Type B pancreatic cell (in vitro differentiated cells): ENCODE measurements at places on chromosomes 13 and 19.

DNA sequence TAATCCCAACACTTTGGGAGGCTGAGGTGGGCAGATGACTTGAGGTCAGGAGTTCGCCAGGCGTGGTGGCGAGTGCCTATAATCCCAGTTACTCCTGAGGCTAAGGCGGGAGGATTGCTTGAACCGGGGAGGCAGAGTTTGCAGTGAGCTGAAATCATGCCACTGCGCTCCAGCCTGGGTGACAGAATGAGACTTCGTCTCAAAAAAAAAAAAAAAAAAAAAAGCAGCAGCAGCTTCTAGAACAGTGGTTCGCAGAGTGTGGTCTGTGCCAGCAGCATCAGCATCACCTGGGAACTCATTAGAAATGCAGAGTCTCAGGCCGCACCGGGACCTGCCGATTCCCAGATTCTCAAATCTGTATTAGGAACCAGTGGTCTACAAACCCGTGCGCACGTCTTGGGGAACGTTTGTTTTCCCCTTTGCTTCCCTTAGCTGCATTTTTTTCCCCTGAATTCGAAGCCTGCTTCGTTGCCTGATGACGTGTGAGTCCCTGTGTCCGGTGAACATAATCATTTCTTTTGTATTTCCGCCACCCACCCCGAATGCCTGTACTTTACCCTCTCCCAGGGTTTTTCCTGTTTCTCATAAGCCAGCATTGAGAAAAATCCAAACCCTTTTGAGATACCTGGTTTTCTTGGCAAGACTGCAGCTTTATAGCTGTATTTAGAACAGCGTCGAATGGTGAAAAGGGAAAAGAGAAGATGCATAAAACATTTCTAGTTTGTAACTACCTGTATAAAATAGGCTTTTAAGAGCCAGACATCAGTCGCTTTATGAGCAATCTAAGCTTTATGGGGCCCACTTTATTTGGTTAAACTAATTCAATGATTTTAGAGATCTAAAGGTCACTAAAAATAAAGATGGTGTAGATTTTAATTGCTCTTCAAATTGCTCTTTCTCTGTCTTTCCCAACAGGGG, 49.8 kb downstream of the BICRA start:
- peaks cover 12% of the 10 kb centered on the region for H3K36me3 ChIP-seq
- peaks cover 26% of the 10 kb centered on the region for H3K4me1 ChIP-seq
- no peak for DNase-seq
- no peaks in the 10 kb centered on the region for H3K27me3 ChIP-seq
- no peak overlapping the region for H3K4me3 ChIP-seq

- H3K4me3 ChIP-seq = no peak overlapping the region
- peaks cover 33% of the 10 kb centered on the region for H3K36me3 ChIP-seq
- H3K27ac ChIP-seq = peak overlapping the region; percentile 33
- H3K27me3 ChIP-seq = no peaks in the 10 kb centered on the region
Observed at GRCh38 chr13:111166882-111167675, 52.0 kb downstream of the ARHGEF7 start.

DNA sequence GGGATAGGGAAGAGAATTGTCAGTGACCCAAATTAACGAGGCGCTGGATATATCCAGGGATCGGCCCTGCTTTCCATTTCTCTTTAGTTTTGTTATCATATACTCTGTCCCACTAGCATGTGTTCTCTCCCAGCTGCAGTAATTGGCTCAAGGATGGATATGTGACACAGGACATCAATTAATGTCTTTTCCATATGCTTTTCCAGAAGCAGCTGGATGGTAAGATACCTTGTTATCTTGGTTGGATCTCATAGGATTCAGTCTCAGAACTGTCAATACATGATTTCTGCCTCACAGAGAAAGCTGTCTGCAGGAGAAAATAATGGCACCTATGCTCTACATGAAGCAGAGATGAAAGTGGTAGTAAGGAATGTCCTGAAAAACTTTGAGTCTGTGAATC, 157.1 kb upstream of the SPRY2 start:
- no peak overlapping the region for H3K4me3 ChIP-seq
- no peak for DNase-seq
- no peaks in the 10 kb centered on the region for H3K36me3 ChIP-seq
- H3K27me3 ChIP-seq = no peaks in the 10 kb centered on the region

GRCh38 chr19:9883231-9883758, 48.2 kb downstream of the PIN1 start:
- H3K4me3 ChIP-seq = no peak overlapping the region
- no peak overlapping the region for H3K27ac ChIP-seq
- H3K27me3 ChIP-seq = no peaks in the 10 kb centered on the region
- DNase-seq = no peak
- no peaks in the 10 kb centered on the region for H3K4me1 ChIP-seq
- H3K36me3 ChIP-seq = no peaks in the 10 kb centered on the region

DNA sequence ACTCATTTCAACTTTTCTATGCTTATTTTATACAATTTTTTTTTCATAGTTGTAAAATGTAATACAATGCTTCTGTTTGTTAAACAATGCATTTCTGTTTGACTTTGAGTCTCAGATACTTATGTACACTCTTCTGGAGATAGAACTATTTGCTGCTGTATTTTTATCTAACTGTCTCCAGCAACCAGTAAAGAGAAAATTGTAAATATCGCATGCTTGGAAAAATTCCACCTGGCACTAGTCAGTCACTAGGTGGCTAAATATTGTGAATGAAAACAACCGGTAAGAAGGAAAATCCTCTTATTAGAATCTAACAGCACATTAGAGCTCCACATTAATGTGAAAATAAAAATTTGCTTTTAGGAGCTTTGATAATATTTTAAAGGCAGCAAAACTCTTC, 876.5 kb downstream of the PCDH9 start:
- peaks cover 19% of the 10 kb centered on the region for H3K4me1 ChIP-seq
- H3K27ac ChIP-seq = no peak overlapping the region
- H3K27me3 ChIP-seq = no peaks in the 10 kb centered on the region
- H3K36me3 ChIP-seq = no peaks in the 10 kb centered on the region
- DNase-seq = no peak

DNA sequence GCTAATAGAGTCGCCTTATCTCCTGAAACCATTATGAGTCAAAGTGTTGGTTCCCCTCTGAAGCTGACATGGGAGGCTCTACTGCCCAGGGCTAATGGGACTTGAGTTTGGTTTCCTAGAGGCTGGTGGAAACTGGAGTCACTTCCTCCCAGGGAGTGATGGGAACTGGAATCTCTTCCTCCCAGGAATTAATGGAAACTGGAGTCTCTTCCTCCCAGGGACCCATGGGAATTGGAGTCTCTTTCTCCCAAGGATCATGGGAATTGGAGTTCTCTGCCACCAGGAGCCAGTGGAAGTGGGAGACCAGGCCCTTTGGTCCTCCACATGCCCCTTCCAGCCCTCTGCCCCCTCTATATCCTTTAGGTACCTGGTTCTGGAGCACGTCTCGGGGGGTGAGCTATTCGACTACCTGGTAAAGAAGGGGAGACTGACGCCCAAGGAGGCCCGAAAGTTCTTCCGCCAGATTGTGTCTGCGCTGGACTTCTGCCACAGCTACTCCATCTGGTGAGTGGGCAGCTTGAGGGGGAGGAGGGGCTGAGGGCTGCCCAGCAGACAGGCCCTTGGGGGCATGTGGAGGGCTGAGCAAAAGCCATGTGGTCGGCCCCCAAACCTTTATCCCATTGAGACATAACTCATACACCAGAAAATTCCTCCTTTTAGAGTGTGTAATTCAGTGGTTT, 5.5 kb downstream of the BRSK1 start:
- DNase-seq = no peak
- H3K27ac ChIP-seq = no peak overlapping the region
- H3K4me3 ChIP-seq = no peak overlapping the region
- H3K36me3 ChIP-seq = peaks cover 4% of the 10 kb centered on the region
- H3K4me1 ChIP-seq = peaks cover 5% of the 10 kb centered on the region

DNA sequence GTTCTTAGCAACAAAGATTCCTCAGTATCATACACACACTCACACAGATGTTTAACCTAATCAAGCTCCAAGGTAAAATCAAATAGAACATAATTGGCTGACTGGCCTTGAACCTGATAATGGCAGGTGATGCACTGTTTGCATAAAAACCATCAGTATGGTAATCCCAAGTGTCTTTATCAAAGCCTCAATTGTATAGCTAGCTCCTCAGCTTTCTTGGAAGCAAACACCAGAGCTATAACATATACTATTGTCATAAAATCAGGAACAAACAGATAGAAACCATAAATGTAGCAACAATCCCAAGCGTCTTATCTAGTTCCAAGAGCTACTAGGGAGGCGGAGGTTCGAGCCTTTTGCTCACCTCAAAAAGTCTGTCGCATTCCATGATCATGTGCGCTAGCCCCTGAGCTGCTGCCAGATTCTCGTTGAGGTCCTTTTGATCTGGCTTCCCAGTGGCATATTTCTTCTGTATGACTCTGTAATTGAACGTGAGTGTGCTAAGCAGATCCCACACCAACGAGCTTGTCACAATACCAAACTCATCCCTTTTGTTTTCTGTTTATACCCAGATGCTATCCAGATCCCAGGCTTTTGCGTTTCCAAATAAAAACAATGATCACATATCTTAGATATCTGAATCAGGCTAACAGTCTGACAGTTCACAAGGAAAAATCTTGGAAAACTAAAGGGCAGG, 95.3 kb downstream of the KL start:
- no peak overlapping the region for H3K4me3 ChIP-seq
- no peaks in the 10 kb centered on the region for H3K27me3 ChIP-seq
- peaks cover 22% of the 10 kb centered on the region for H3K36me3 ChIP-seq
- peaks cover 27% of the 10 kb centered on the region for H3K4me1 ChIP-seq
- DNase-seq = no peak

DNA sequence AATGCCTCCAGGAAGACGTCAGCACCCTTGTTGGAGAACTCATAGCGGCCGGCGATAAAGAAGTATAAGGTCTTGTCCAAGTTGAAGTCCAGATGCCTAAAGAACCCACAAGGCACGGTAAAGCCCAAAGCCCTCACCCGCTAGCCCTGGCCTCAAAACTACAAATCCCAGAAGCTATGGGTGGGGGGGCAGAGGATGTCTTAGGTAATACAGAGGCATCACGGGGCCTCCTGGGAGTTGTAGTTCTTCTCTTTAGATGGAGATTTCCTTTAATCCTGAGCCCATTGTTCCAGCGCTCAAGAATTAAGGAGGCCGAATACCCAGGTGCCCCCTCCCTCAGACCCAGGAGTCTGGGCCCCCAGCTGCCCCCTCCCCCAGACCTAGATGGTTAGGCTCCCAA, 10.8 kb downstream of the GYS1 start:
- H3K4me3 ChIP-seq = no peak overlapping the region
- no peak overlapping the region for H3K27ac ChIP-seq
- peaks cover 19% of the 10 kb centered on the region for H3K36me3 ChIP-seq
- no peaks in the 10 kb centered on the region for H3K27me3 ChIP-seq
- no peak for DNase-seq

- no peak overlapping the region for H3K4me3 ChIP-seq
- DNase-seq = no peak
- H3K4me1 ChIP-seq = no peaks in the 10 kb centered on the region
- peaks cover 21% of the 10 kb centered on the region for H3K36me3 ChIP-seq
- no peak overlapping the region for H3K27ac ChIP-seq
- H3K27me3 ChIP-seq = no peaks in the 10 kb centered on the region
Observed at GRCh38 chr13:71481501-71481900, 385.5 kb downstream of the DACH1 start.

- no peak overlapping the region for H3K4me3 ChIP-seq
- no peaks in the 10 kb centered on the region for H3K27me3 ChIP-seq
- no peaks in the 10 kb centered on the region for H3K36me3 ChIP-seq
- H3K27ac ChIP-seq = no peak overlapping the region
- H3K4me1 ChIP-seq = peaks cover 4% of the 10 kb centered on the region
Observed at GRCh38 chr19:51090471-51090870, 7.8 kb upstream of the KLK14 start.

- peak overlapping the region; percentile 84 for H3K27ac ChIP-seq
- no peaks in the 10 kb centered on the region for H3K36me3 ChIP-seq
- H3K4me1 ChIP-seq = no peaks in the 10 kb centered on the region
- DNase-seq = no peak
- H3K4me3 ChIP-seq = no peak overlapping the region
Observed at GRCh38 chr19:18045307-18046050, 37.5 kb downstream of the ARRDC2 start.

DNA sequence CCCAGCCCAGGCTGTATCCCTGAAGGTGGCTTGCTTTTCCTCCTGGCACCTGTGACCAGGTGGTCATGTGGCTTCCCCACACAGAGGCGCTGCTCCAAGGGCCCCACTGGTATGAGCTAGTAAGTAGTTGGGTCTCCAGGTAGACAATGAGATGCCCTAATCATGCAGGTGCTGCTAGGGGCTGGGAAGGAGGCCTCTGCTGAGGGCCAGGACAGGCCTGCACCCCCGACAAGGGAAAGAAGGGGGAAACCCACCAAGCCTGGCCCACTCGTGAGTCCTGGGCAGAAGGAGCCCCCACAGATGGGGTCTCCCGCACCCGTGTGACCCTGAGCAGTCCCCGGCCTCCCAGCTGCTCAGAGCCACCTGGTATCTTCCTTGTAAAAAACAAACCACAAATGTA, 13.2 kb downstream of the PEX11G start:
- H3K27ac ChIP-seq = no peak overlapping the region
- no peaks in the 10 kb centered on the region for H3K36me3 ChIP-seq
- no peak overlapping the region for H3K4me3 ChIP-seq
- no peak for DNase-seq

DNA sequence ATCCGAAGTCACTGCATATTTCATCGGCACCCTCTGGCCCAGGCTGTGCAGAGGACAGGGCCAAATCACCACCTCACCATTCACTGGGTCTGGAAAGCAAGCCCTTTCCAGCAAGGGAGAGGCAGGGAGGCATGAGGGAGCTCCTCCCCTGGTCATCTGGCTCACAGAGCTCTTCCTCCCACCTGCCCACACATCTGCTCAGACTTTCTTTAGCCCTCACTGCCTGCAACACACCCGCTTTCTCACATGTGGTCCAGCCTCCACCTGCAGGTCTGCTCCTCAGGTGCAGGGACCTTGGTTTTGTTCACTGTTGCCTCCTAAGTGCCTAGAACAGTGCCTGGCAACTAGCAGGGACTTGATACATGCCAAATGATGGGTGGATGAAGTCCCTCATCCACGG, 21.0 kb upstream of the SLC35E1 start:
- peaks cover 27% of the 10 kb centered on the region for H3K4me1 ChIP-seq
- H3K4me3 ChIP-seq = no peak overlapping the region
- no peak for DNase-seq
